ENCODE measurements at places on chromosomes 5 and 9.

GRCh38 chr5:145076040-145076439, 759.1 kb downstream of the PRELID2 start:
- no peak for DNase-seq

GRCh38 chr9:107684224-107684623, 194.7 kb upstream of the KLF4 start:
- DNase-seq, result no peak

- peak; percentile 67 for DNase-seq
Observed at GRCh38 chr9:132182314-132183091, 20.6 kb downstream of the NTNG2 start.

DNA sequence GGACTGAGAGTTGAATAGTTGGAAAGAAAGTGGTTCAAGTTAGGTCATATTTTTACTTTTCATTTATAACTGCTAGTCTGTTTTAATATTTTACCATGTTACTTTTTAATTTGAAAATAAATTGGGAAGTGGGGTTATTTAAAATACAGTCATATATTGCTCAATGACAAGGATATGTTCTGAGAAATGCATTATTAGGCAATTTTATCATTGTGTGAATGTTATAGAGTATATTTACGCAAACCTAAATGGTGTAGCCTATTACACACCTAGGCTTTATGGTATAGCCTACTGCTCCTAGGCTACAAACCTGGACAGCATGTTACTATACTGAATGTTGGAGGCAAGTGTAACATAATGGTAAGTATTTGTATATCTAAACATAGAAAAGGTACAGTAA, 5.2 kb downstream of the CCDC152 start:
- no peak for DNase-seq

Data from putamen (tissue), 1 donor.